ENCODE measurements at places on chromosomes 13 and 19. TPM values are rescaled to one million over a fixed set of nuclear protein-coding genes. Genes with fewer than 3 reads are reported as not detected.

Gene ING1
- 20.6 TPM for total RNA-seq

Gene GRIN2D
- total RNA-seq: 0.12 TPM

Gene ZNF850
- 2.1 TPM for total RNA-seq

Gene SYCN
- total RNA-seq: not detected

Gene FSD1
- total RNA-seq: 0.99 TPM

Gene PALM
- 5.8 TPM for total RNA-seq

Gene PINLYP
- 5.3 TPM for total RNA-seq

Gene ZNF865
- total RNA-seq: 1.3 TPM

Gene RGCC
- 1.7 TPM for total RNA-seq

Gene STOML3
- total RNA-seq: not detected

Gene FREM2
- not detected for total RNA-seq

Gene CALR3
- total RNA-seq: 0.06 TPM

Gene PLEKHF1
- total RNA-seq: 27.5 TPM

Gene RFPL4A
- not detected for total RNA-seq

Gene TMTC4
- total RNA-seq: 17.3 TPM

Gene ZNF506
- total RNA-seq: 9.9 TPM

Gene ACOD1
- not detected for total RNA-seq

Gene SIRT6
- 15.5 TPM for total RNA-seq

Gene RDH8
- not detected for total RNA-seq

Gene MAP4K1
- not detected for total RNA-seq

Gene ZNF627
- total RNA-seq: 14.9 TPM

Gene SMIM24
- not detected for total RNA-seq

Gene PSG1
- total RNA-seq: not detected

Gene ZNF541
- total RNA-seq: 0.13 TPM

Gene ZNF763
- total RNA-seq: 2.4 TPM

Gene B9D2
- 5.7 TPM for total RNA-seq

Gene ZNF581
- total RNA-seq: 13.4 TPM

Gene CEACAM1
- total RNA-seq: under 0.01 TPM

Gene TEX26
- total RNA-seq: not detected

Gene ANGPTL4
- total RNA-seq: 1.7 TPM

Gene ZNF709
- total RNA-seq: 2.5 TPM

Gene MPHOSPH8
- total RNA-seq: 19.8 TPM

Gene KLK4
- total RNA-seq: not detected

Gene ZNF98
- 0.25 TPM for total RNA-seq

Gene PGPEP1
- total RNA-seq: 60.6 TPM

Gene FXYD7
- total RNA-seq: not detected

Gene COL4A2
- 358 TPM for total RNA-seq

Gene IL17D
- 5.3 TPM for total RNA-seq

Gene ITGBL1
- 634 TPM for total RNA-seq

Gene LYL1
- 0.87 TPM for total RNA-seq

Gene CNN1
- 1.7 TPM for total RNA-seq

Gene SIGLEC12
- total RNA-seq: not detected

Gene KLF1
- not detected for total RNA-seq

Gene ZNF345
- total RNA-seq: 1.8 TPM

Gene KLK14
- total RNA-seq: not detected

Gene IZUMO4
- total RNA-seq: 1.6 TPM

Gene GJB6
- not detected for total RNA-seq

Gene DENND1C
- total RNA-seq: not detected

Gene VSIG10L
- total RNA-seq: 0.25 TPM

Gene WDR88
- not detected for total RNA-seq

Gene LTBP4
- total RNA-seq: 14.5 TPM

Gene ZNF888
- 3.5 TPM for total RNA-seq

Gene TMEM86B
- total RNA-seq: 1.5 TPM

Gene TGFB1
- 37.2 TPM for total RNA-seq

Gene KLK12
- not detected for total RNA-seq

Gene TEKTIP1
- total RNA-seq: not detected

All from aortic smooth muscle cell (primary cell).